ENCODE measurements at places on chromosomes 1 and 21.

DNA sequence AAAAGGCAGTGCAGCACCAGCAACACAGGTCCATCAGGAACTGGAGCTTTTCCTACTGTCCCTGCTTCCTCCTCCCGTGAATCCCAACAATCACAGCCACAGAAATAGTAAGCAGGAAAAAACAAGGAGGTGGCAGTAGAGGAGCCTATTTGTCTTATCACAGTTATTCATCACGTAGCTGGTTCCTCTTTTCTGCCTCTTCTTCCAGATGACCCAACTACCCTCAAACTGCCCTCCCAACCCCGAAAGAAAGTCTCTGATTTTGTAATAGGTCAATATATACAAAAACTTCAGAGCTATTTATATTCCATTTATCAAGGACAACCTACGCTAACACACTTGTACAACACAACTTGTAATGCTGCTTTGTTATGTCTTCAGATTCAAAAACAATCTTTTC lies 21.4 kb downstream of the GNB1 start:
- no peak for DNase-seq

DNA sequence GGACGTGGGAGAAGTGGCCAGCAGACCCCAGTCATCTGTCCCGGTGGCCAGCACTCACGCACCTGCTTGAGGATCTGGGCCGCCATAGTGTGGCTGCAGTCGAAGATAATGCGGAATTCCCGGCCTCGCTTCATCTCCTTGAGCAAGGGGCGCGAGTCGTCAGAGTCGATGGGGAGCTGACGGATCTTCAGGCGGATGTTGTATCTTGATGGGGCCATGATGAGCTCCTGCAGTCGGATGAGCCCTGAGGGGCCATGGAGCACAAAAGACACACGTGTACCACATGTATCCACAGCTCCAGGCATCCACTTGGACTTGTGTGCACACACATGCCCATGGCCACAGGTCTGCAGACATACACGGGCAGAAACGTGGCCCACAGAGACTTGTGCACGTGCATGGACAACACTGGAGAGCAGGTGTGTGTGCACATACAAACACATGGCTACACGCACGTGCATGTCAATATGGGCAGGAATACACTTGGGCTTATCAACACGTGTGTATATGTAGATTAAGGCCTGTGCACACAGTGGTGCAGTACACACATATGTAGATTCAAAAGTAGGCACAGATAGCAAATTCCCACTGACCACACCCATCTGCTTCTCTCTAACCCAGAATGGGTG lies 162.1 kb downstream of the GRIK3 start:
- no peak for DNase-seq

DNA sequence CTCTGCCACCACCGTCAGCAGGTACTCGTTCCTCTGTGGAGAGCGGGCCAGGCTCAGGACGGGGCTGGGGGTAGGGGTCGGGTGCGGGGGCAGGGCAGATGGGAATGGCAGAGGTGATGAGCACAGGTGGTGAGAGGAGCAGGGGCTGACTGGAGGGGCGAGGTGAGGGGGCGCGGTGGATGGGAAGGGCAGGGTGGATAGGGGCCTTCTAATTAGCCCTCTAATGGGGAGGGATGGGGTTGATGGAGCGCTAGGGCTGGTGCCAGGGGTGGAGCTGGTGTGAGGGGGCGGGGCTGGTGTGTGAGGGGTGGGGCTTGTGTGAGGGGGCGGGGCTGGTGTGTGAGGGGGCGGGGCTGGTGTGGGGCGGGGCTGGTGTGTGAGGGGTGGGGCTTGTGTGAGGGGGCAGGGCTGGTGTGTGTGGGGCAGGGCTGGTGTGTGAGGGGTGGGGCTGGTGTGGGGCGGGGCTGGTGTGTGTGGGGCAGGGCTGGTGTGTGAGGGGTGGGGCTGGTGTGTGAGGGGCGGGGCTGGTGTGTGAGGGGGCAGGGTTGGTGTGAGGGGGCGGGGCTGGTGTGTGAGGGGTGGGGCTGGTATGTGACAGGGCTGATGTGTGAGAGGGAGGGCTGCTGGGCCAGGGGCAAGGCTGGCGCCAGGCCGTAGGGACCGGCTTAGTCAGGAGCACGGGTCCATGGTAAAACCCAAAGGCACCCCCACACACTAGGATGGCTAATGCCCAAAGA lies 5.9 kb downstream of the KRTAP10-1 start:
- no peak for DNase-seq

- no peak for DNase-seq
Observed at GRCh38 chr1:75742047-75742625, 17.6 kb downstream of the ACADM start.

DNA sequence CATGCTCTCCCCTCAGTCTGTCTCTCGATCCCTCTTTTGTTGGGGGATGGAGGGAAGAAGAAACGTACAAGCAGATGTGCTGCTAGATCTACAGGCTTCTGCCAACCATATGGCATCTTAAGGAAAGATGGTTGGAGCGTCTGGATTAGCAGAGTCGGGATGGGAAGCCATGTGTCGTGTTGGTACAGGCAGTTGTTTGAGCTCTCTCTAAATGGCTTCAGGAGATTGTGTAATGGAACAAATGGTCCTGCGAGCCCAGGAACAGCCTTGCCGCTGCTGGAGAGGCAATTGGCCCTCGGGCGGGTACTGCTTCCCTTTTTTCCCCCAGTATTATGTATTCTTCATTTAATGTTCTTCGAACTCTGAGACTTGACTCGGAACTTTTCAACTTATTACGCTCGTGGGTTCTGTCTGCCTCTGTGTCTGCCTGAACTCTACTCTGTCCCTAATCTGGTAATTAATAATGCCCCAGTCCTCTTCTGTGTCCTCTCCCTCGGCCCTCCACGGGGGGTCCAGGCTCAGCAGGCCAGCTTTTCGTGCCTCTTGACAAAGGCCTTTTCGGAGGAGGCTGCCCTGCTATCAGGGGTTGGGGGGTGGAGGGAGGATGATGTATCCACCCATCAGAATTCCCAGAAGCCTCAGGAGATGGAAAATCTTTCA lies 215.3 kb downstream of the SDCCAG8 start:
- no peak for DNase-seq

GRCh38 chr21:27040738-27041469 lies 74.0 kb upstream of the ADAMTS5 start:
- DNase-seq: no peak

GRCh38 chr1:93593854-93594602 lies 87.6 kb downstream of the BCAR3 start:
- no peak for DNase-seq

DNA sequence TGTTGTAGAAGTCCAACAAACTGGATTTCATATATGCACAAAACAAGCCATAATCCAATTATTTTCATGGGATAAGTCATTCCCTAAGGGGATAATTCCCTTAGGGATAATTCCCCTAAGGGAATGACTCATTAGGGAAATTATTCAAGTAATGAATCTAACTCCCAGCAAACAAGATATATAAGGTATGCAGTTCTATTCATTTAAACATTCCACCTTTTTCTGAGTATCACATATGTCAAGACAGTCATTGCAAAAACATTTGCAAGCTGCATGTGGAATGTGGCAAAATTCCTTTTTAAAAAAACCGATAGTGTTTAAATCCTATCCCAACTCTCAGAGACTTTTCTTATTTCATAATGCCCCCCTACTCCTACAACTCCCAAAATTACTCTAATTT lies 131.2 kb downstream of the AKT3 start:
- DNase-seq: no peak

- no peak for DNase-seq
Observed at GRCh38 chr1:168121401-168122011, 15.2 kb downstream of the GPR161 start.

DNA sequence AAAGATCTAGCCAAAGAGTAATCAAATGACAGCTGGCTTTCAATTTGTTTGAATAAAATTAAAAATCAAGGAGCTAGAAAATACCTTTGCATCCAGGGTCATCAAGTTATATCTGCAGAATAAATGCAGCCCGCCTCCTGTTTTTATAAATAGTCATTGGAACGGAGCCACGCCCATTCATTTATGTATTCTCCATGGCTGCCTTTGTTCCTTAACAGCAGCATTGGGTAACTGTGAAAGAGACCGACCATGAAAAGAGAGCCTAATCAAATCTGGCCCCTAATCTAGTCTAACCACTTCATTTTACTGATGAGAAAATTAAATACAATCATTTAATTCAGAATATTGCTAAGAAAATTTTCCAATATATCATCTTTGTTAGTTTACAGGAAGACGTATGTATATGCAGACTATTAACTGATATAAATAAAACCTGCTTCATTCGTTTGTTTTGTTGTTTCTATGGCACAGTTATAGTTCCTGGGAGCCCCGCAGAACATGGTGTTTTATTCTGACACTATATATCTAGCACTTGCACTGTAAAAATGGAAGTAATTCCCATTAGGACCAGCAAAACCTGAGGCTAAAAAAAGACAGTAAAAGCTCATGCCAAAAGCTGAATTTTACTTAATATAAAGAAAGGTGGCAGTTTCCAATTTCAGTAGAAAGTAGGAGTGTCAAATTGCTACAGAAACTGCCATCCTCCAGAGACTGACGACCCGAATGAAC lies 111.8 kb upstream of the PALMD start:
- no peak for DNase-seq

DNA sequence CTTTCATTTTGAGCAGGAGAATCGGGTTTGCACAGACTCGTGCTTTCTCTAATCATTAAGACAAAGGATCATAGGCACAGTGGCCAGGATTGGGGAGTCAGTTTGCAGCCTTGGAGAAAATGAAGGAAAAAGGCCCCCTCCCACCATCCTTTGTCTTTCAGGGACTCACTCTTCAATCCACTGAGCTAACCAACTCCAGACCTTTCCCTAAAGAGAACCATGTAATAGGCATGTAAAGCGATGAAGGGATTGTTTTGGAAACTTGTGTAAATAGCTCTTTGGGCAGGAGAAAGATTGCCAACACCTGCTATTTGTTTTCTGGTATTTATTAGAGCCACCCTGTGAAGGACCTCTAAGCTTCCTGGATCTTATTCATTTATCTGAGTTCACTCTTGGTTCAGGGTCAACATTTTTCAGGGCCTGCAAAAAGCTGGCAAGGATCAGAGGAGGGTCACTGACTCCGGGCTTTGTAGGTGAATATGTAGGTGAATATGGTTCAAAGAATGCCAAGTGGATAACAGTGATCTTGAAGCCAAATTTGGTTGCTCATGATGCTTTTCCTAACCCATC lies 192.6 kb upstream of the FGGY start:
- DNase-seq: no peak

GRCh38 chr1:201597551-201598230 lies 58.8 kb downstream of the NAV1 start:
- DNase-seq: no peak

GRCh38 chr1:1250786-1251284 lies 4.3 kb upstream of the C1QTNF12 start:
- peak; percentile 64 for DNase-seq

- DNase-seq: no peak
Observed at GRCh38 chr1:40185951-40186864, 25.0 kb downstream of the RLF start.

- DNase-seq: no peak
Observed at GRCh38 chr21:29523646-29524045, 224.9 kb downstream of the BACH1 start.

DNA sequence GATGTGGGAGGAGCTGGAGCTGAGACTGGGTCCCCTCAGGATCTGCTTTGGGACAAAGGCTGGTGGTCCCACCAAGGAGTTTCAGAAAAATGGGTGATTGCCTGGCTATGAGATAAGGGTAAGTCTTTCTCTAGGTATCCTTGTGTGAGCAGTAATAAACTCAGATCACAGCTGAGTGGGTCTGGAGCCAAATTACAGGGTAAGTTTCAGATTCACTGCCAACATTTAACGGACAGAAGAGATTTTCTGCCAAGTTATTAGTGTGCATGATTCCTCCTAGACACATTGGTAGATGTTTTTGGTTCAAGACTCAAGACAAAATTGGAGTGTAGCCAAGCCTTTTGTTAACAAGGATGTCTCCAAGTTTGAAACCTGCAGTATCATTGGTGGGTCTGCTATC lies 7.5 kb downstream of the CD1B start:
- DNase-seq: no peak

DNA sequence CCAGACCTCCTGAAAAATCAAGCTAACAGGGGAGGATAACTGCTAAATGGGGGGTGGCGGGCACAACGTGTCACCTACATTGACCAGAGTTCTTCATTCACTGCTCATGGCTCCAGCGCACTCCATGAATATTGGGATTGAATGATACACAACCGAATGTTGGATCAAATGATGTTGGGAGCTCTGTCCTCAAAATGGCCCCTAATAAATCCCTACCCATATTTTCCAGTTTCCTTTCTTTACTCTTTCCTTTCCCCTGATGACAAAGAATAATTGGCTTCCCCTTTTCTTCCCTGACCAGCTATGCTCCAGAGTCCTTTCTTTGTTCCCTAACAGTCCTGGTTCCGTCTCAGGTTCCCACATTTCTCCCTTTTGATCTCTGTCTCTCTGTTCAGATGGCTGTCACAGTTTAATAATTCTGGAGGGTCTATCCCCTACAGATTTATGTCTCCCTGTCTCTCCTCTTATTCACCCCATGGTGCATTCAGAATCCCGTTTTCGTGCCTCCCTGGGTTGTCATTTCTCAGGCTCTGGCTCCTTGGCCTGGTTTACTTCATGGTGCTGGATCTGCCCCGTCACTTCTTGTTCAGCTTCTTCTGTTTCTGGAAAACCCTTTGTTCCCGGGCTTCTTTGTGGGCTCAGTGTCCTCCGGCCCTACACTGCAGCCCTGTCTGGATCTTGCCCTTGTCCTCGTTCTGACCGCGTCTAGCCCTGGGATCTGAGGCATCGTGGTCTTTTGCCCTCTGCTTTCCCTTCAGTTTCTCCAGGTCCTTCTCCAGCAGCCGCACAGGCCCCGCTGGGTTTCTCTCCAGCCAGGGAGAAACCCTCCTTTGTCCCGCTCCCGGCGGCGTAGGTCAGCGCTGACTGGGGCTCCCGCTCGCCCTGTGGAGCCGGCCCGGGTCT lies 78.3 kb downstream of the NDUFS5 start:
- DNase-seq: no peak

DNA sequence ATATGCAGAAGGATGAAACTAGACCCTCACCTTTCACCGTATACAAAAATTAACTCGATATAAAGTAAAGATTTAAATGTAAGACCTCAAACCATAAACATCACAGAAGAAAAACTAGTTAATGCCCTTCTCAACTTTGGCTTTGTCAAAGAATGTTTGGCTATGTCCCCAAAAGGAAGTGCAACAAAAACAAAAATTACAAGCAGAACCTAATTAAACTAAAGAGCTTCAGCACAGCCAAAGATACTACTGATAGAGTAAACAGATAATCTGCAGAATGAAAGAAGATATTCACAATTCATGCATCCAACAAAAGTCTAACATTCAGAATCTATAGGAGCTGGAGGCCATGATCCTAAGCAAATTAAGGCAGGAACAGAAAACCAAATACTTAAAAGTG lies 824.6 kb upstream of the NEGR1 start:
- DNase-seq: no peak

GRCh38 chr1:212203630-212204029 lies 81.6 kb upstream of the PPP2R5A start:
- DNase-seq: no peak

DNA sequence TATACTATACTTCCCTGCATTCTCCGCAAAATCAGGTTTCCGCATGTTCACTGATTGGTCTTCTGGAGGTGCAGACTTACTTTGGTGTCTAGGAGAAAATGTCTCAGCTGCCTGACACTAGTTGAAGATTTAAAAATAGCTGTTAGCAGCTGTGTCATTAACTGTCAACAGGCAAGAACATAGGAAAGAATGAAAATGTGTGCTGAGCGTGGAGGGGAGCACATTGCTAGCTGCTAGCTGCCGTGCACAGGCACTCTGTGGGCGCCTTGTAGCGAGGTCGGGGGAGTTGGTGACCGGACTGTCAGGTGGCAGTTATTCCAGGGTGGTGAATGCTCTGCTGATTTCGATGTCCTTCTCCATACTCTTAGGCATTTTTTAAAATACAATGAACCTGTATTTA lies 5.2 kb downstream of the FAAH start:
- no peak for DNase-seq

GRCh38 chr1:180489313-180489712 lies 13.1 kb downstream of the ACBD6 start:
- DNase-seq: no peak

Data from T-helper 9 cell (primary cell).